NCI-H2081 (cell line): ENCODE measurements at places on chromosomes 3 and 15.

DNA sequence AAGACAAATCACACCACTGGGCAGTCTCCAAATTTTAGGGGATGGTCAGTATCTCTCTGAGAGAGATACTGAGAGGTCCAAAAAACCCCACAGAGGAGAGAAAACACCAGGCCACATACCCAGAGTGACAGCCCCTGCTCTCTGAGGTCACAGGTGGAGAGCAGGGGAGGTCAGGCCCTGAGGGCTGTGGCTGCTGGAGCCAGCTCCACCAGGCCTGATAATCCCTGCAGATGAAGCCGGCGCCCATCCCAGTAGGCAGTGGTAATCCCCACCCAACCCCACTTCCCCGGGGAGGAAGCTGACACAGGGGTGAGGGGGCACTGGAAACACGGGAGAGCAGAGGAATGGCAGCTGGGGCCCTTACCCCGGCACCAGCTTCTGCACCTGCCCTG is 31.2 kb upstream of the SRP14 start:
- DNase-seq, result no peak

DNA sequence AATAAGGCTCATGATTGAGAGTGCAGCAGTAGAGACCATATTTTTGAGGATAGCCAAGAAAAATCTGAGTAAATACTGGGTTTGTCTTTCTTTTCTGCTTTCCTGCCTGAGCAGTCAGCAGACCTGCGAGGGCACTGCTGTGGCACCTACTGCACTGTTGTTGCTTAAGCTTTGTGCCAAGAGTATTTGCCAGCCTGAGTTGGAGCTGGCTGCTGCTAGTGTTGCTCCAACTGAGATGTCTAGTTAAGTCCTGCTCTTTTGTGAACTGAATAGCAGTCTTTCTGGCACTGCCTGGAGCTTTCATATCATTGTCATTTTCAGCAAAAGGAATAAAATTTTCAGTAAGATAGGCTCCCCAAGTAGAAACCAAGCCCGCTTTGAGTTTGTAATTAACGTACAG is 214.5 kb upstream of the P2RY1 start:
- DNase-seq, result no peak

DNA sequence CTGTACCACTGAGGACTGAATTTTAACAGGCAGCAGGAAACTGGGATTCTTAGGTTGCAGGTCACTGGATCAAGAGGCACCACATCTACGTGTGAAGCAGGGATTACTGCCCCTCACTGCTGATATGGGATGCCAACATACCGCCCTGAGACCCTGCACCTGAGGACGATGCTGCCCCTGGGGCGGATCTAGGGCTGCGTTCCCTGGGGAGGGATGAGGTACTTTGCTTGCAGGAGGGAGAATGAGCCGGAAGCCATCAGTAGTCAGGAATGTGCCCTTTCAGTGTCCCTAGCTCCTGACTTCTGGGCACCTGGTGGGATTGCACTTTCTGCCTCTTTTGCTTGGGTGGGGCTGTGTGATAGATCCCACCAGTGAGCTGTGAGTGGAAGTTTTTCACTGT is 122.8 kb downstream of the RPLP1 start:
- DNase-seq, result no peak

- DNase-seq, result no peak
Measured at GRCh38 chr3:195666-196065, 897 bp upstream of the CHL1 start.

DNA sequence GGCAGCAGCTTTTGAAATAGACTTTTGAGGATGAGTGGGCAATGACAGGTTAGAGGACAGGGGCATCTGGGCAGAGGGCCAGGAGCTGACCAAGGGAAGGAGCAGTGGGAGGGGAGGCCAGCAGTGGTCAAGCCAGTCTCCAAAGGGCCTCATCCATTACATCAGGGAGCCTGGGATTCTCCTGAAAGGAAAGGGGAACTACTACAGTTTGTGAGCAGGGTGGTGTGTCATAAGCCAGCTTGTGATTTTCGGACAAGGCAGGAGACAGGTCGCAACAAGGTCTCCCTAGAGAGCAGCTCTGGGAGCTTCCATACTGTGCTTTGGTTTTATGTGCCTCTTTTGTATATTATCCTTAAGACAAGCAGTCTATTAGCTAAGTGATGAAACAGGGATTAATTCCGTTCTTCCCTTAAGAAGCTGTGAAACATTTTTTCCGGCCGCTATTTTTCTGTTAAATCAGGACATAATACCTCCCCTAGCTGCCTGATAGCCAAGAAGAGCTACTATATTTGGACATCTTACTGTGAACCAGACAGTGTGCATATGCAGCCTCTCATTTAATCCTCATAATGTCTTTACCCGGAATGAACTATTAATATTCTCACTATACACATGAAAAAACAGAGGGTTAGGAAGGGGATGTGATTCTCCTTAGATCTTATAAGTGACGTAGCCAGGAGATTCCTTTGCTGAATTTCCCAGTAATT is 46.4 kb downstream of the C2CD4B start:
- no peak for DNase-seq
